ENCODE measurements at places on chromosomes 16 and 17. TPM values are rescaled to one million over a fixed set of nuclear protein-coding genes. Genes with fewer than 3 reads are reported as not detected.

Gene NME4
- polyA plus RNA-seq: 73.1 TPM

Gene CDH1
- 0.14 TPM for polyA plus RNA-seq

Gene CIAPIN1
- polyA plus RNA-seq: 32.1 TPM

Gene CES3
- 0.48 TPM for polyA plus RNA-seq

Gene PRSS8
- polyA plus RNA-seq: 0.41 TPM

Gene NPIPA3
- polyA plus RNA-seq: 1.7 TPM

Gene DECR2
- 14.3 TPM for polyA plus RNA-seq

Gene CRYM
- polyA plus RNA-seq: 108 TPM

Gene KRTAP3-1
- polyA plus RNA-seq: not detected

Gene PTGES3L
- 60.3 TPM for polyA plus RNA-seq

Gene CCL2
- polyA plus RNA-seq: 93.8 TPM

Gene ABCA5
- 11.3 TPM for polyA plus RNA-seq

Gene ZG16
- not detected for polyA plus RNA-seq

Gene TMC5
- 0.11 TPM for polyA plus RNA-seq

Gene VEZF1
- 20.0 TPM for polyA plus RNA-seq

Gene ITGAX
- polyA plus RNA-seq: 1.1 TPM

Gene TEKT5
- 0.07 TPM for polyA plus RNA-seq

Gene GAST
- not detected for polyA plus RNA-seq

Gene NME1
- 35.6 TPM for polyA plus RNA-seq

Gene GAS2L2
- polyA plus RNA-seq: 0.14 TPM

Gene NDEL1
- 27.3 TPM for polyA plus RNA-seq

Gene CCL8
- polyA plus RNA-seq: 0.34 TPM

Gene SLC52A1
- polyA plus RNA-seq: not detected

Gene PIPOX
- polyA plus RNA-seq: 0.48 TPM

Gene KRT34
- not detected for polyA plus RNA-seq

Gene RNF157
- polyA plus RNA-seq: 12.1 TPM

Gene SLC4A1
- polyA plus RNA-seq: 0.16 TPM

Gene CHST4
- not detected for polyA plus RNA-seq

Gene TBX21
- 0.14 TPM for polyA plus RNA-seq

Gene RAB26
- 0.95 TPM for polyA plus RNA-seq

Gene PKMYT1
- 2.1 TPM for polyA plus RNA-seq

Gene PPM1E
- polyA plus RNA-seq: 1.3 TPM

Gene PLEKHG4
- polyA plus RNA-seq: 2.2 TPM

Gene SMARCE1
- polyA plus RNA-seq: 51.8 TPM

Gene TNFRSF17
- polyA plus RNA-seq: not detected

Gene CDT1
- polyA plus RNA-seq: 0.27 TPM

Gene PMFBP1
- polyA plus RNA-seq: 0.38 TPM

Gene GP1BA
- polyA plus RNA-seq: 0.16 TPM

Gene TMEM88
- 74.5 TPM for polyA plus RNA-seq

Gene VMO1
- polyA plus RNA-seq: 0.70 TPM

Gene SPATA22
- 1.5 TPM for polyA plus RNA-seq

Gene MYL11
- polyA plus RNA-seq: 0.86 TPM

Gene OR1F1
- not detected for polyA plus RNA-seq

Gene RNPS1
- 105 TPM for polyA plus RNA-seq

Gene CDRT15L2
- polyA plus RNA-seq: not detected

Gene DCAF7
- polyA plus RNA-seq: 15.1 TPM

Gene MT3
- 24.7 TPM for polyA plus RNA-seq

Gene CLEC19A
- not detected for polyA plus RNA-seq

Gene KRT9
- polyA plus RNA-seq: not detected

Gene CNP
- polyA plus RNA-seq: 32.1 TPM

Gene SOX15
- polyA plus RNA-seq: 7.0 TPM

Gene SPIRE2
- polyA plus RNA-seq: 1.4 TPM

Gene TMEM235
- polyA plus RNA-seq: not detected

Gene OR4D1
- not detected for polyA plus RNA-seq

Gene GFER
- 31.7 TPM for polyA plus RNA-seq

Gene HS3ST3A1
- polyA plus RNA-seq: 2.2 TPM

Gene CCL11
- 0.36 TPM for polyA plus RNA-seq

Gene GCGR
- not detected for polyA plus RNA-seq

Gene IL4R
- polyA plus RNA-seq: 12.3 TPM
